ENCODE measurements at places on chromosomes 4 and X.
A peak's percentile ranks its signal among the peaks of the same experiment; 100 is the strongest.

GRCh38 chr4:75289914-75290582 lies 224.2 kb downstream of the RCHY1 start:
- DNase-seq: no peak

DNA sequence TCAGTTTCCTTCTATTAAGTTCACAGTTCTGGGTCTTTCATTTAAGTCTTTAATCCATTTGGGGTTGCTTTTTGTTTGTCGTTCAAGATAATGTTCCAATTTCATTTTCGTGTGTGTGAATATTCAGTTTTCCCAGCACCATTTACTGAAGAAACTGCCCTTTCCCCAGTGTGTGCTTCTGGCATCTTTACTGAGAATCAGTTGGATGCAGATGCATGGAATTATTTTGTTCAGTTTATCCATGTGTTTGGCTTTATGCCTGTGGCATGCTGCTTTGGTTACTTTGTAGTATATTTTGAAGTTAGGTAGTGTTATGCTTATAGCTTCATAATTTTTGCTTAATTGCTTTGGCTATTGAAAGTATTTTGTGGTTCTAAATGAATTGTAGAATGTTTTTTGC lies 163.8 kb upstream of the HDX start:
- no peak for DNase-seq

GRCh38 chr4:31204874-31205273 lies 484.7 kb downstream of the PCDH7 start:
- no peak for DNase-seq

- DNase-seq: peak; percentile 88
Measured at GRCh38 chrX:11341274-11342201, 48.3 kb downstream of the AMELX start.

- no peak for DNase-seq
Measured at GRCh38 chr4:169881769-169882168, 124.0 kb upstream of the HPF1 start.

DNA sequence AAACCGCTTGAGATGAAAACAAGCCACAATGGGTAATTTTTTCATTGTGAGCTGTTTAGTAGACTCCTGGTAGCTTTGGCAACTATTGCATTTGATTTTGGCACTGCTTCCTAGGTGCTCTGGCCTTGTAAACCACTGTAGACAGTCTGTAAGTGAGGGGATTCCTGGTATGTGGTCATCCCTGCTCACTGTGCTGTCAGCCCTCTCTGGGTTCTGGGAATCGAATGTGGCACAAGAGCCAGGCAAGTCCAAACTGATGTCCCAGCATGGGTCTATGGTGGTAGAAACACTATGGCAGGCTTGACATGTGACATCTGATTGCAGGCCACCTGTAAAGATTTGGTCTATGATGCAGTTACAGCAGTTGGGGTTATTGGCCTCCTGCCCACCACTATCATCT lies 2.5 kb downstream of the USP51 start:
- DNase-seq: no peak

- DNase-seq: no peak
Measured at GRCh38 chr4:84901173-84901572, 65.3 kb downstream of the WDFY3 start.

DNA sequence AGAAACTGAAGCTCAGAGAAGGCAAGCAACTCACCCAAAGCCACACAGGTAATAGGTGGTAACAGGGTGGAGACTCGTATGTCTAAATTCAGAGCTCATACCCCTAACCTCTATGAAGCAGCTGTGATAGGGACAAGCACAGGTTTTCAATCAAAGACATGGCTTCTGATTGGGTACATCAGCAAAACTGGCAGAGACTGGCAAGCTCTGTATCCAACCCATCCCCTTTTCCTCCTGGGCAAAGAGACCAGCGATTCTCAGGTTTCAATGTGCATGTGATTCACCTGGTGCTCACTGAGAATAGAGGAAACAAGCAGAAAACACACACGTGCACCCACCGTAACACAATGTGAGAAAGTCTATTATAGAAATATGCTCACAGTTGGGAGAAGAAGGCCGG lies 153.0 kb downstream of the SMIM20 start:
- DNase-seq: no peak

DNA sequence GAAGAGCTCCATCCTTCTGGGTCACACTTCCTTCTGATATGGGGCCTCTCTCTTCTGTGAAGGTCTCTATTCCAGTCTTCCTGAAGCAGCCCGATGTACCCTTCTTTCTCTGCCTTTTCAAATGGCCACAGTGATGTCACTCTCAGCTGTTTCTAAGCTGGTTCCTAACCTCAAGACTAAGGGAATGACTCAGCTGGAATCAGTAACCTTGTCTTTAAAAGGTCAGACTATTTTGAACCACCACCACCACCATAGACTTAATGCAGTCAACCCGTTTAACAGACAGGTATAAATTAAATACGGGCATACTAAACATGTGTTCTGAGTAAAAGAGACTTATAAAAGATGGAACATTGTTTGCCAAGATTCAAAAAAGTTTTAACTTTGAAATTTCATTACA lies 121.0 kb downstream of the PPA2 start:
- DNase-seq: peak; percentile 39

- no peak for DNase-seq
Measured at GRCh38 chrX:105752338-105752956, 69.9 kb upstream of the NRK start.

DNA sequence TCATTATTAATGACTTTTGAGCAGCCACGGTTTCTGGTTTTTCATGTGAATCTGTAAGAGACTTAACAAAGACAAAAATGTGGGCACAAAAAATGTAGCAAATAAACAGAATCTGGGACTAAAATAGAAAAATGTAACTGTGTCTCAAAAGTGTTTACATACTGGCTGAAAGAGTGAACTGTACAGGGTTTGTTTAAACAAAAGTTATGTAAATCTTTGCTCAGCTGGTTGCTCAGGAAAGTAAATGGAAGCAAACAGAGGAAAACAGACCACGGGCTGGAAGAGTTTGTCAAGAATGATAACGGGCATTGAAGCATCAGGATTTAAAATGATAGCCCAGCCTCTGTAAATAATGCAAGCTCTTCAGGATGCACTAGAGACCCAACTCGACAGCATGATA lies 921.8 kb upstream of the FTHL17 start:
- no peak for DNase-seq

DNA sequence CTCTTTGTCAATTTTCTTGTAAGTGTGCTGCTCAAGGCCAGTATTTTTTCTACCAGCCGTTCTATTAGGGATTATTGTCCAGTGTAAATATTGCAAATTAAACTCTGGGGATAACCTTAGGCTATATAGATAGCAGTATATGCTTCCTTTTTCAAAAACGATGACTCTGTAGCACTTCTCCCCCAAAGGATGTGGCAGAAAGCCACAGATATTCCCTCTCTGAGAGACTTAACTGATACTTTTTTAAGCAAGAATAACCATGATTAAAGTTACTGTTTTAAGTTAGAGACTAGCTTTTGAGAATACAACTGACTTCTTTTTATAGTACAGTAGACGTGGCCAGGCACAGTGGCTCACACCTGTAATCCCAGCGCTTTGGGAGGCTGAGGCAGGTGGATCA lies 130.0 kb downstream of the FHIP1A start:
- no peak for DNase-seq

DNA sequence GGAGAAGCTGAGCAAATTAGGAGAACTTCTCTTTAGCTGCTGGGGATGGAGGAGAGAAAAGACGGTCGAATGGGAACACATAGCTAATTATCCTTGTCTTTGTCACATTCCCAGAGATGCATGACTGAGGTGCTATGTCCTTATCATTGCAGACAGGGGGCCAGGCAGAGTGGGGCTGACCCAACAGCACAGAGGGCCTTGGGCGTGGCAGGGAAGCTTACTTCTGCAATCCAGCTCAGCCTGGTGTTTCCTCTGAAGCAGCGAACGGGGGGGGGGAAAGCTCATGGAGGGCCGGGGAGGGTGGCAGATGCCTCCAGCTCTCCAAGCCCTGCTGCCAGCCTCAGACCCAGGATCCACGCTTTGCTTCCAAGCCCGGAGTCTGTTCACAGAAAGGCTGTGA lies 50.8 kb upstream of the HOPX start:
- no peak for DNase-seq

- DNase-seq: no peak
Measured at GRCh38 chr4:34194585-34194984, 2049.7 kb downstream of the ARAP2 start.

DNA sequence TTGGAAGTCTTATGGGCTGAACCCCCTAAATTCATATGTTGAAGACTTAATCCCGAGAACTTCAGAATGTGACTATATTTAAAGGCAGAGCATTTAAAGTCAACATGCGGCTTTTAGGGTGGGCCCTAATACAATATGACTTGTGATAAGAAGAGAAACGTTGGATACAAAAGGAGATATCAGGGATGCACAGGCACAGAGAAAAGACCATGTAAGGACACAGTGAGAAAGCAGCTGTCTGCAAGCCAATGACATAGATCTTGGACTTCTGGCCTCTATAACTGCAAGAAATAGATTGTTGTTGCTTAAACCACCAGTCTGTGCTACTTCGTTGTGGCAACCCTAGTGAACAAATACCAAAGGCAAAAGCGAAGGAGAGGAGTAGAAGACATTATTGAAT lies 42.2 kb downstream of the GABRG1 start:
- DNase-seq: no peak

DNA sequence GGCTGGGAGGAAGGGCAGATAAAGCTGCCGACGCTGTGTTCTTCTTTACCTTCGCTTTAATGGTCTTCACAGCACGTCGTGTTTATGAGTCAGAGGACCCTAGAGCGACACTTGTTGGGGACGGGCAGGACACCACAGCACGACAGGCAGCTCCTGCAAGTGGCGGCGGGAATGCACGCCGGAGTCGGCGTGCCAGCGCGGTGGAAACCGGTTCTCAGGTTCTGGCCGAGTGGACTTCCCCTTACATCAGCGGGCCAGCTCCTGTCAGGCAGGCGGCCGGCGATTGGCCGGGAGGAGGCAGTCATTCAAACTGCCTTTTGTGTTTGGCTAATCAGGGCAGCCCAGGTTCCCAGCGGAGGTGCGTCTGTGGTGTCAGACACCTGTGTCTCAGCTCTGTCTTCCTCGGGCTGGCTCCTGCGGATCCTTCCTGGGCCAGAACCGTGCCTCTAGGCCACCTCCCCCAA lies 150.9 kb downstream of the SHROOM3 start:
- DNase-seq: no peak

DNA sequence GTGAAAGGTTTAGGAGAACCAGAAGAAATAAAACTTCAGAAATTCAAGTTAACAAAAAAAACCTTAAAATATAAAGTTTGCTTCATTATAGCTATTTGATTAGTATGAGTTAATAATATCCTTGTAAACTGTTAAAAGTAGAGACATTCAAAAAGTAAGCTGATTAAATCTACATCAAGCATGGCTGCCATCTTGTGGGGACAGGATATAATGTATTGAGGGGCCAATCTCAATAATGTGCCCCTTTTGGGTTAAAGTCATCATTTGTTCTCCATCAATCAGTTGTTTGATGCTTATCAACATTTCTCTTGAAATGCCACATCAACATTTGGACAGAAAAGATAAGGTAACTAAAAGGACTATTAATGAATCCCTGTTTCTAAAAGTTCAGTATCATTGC lies 4.6 kb upstream of the GRID2 start:
- peak; percentile 23 for DNase-seq

GRCh38 chrX:41386222-41386990 lies 52.4 kb downstream of the DDX3X start:
- no peak for DNase-seq

DNA sequence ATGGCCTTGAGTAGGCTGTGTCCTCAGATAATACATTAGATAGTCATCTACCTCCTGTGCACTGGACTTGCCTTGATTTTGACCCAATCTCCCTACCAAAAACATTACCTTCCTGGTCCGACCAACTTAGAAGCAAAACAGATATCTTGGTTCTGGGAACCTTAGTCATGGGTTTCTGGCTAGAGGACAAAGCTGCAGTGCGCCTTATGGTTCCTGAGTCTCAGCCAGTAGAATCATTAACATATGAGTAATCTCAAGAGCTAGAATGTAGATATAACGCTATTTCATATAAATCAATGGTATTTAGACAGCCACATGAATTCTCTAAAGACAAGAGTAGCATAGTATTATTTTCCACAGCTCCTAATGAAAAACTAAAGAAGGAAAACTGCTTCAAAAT lies 83.1 kb downstream of the GRIA3 start:
- DNase-seq: peak; percentile 54

GRCh38 chr4:140871368-140871767 lies 115.2 kb upstream of the TBC1D9 start:
- no peak for DNase-seq

- peak; percentile 41 for DNase-seq
Measured at GRCh38 chrX:14015294-14015693, 14.4 kb downstream of the GEMIN8 start.

DNA sequence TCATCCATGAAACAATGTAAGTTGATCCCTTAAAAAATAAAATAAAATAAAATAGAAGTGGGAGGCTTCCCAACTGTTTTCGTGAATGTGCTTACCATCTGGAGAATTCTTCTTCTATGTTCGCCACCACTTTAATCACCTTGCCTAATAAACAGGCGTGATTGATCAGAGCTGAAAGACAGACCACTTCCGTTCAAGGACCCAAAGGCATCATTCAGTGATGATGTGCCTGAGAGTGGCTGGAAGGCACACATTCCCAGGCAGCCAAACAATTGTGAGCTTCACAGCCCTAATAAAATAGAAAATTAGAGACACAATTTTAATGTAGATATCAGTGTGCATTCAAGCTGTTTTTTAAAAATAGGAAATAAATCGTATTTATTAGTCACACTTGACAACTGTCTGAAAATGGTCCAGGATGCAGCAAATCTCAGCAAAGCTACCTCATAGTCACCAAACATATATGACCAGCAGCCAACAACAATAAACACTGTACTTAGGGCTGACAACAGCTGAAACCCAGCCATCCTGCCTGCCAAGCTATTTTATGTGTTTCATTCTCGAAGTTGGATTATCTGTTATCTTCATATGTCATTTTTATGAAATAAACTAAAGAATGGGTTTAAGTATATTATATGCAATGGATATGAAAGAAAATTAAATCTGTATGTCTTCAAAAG lies 163.2 kb upstream of the FAM9B start:
- DNase-seq: peak; percentile 26

GRCh38 chr4:26937567-26937966 lies 76.9 kb downstream of the STIM2 start:
- no peak for DNase-seq

- peak; percentile 0 for DNase-seq
Measured at GRCh38 chrX:96004386-96004785, 680.3 kb upstream of the DIAPH2 start.

- DNase-seq: no peak
Measured at GRCh38 chrX:15812192-15812938, 22.1 kb downstream of the ZRSR2 start.

- no peak for DNase-seq
Measured at GRCh38 chrX:140439476-140439875, 65.4 kb downstream of the SOX3 start.

DNA sequence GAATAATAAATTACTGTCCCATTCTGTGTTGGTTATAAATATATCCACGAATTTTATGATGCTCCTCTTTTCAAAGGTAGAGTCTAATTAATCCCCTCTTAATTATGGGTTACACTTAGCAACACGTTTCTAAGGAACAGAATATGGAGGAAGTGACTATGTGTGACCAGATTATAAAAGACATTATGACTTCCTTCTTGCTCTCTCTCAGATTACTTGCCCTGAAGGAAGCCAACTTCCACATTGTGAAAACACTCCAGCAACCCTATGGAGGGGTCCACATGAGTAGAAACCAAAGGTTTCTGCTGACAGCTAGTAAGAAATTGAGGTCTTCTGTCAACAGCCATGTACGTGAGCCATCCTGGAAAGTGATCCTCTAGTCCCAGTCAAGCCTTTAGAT lies 59.3 kb downstream of the WDFY3 start:
- no peak for DNase-seq

Measured in foreskin fibroblast (primary cell).